Cortex of kidney (tissue), 1 donor: ENCODE measurements at places on chromosomes 3 and 15.

- no peak for DNase-seq
These were observed 489.2 kb upstream of the UBE2E2 start for GRCh38 chr3:22713936-22714335.

DNA sequence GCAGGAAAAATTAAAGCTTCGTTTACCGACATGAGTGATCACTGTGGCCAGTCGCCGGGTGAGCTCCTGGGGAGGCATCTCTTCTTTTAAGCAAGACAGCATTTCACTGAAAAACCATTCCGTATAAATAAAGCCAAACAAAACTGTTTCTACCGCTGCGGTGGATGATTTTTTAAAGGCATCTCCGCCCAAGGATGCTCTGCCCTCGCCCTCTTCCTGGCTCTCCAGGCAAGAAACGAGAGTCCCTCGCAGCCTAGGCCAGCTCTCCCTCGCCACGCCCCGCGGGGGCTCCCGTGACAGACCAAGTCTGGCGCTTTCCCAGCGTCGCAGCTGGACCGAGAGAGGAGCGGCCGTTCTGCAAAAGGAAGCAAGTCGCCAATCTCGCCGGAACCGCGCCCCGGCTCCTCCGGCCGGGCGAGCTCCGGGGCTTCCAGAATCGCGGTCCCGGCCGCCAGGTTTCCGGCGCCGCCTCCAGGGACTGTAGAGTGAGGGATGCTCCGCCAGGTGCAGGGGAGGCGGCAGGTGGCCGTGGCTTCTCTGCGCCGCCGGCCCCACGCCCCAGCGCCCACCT lies 458 bp downstream of the MCF2L2 start:
- no peak for DNase-seq

DNA sequence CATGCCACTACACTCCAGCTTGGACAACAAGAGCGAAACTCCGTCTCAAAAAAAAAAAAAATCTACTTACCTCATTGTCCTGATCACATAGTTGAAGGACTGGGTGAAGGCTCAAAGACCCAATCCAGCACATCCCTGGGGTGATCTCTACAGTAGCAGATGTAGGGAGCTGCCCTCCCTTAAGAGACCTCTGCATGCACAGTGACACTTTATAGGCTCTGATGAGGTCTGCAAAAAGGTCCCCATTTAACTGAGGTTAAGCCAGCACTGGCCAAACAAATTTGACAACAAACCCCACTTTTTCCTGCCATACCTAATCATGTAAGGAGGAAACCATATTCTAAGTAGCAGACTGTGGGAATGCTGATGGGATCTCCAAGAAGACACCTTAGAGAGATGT lies 31.1 kb upstream of the SPATA12 start:
- DNase-seq: no peak

DNA sequence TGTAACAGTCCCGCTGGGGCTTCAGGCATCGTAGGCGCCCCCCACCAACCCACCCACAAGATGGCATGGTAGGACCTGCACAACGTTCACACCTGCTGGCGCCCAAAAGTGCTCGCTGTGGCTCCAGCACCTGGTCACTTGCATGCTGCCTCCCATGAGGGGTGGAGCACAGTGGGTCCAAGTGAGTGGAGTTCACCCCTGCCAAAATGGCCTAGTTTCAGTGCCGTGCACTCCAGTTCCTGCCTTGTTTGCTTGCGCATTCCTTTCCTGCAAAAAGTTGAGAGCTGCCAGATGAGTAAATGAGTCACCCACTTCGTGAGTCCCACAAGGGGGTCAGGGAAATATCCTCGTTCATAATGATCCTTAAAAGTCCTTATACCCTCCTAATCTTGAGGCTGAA lies 788.7 kb upstream of the DPPA4 start:
- no peak for DNase-seq
